Right ventricle myocardium inferior (tissue), 1 donor: ENCODE measurements at places on chromosomes 6 and 20.

GRCh38 chr20:14882157-14882556 is 544.7 kb upstream of the FLRT3 start:
- DNase-seq: no peak

DNA sequence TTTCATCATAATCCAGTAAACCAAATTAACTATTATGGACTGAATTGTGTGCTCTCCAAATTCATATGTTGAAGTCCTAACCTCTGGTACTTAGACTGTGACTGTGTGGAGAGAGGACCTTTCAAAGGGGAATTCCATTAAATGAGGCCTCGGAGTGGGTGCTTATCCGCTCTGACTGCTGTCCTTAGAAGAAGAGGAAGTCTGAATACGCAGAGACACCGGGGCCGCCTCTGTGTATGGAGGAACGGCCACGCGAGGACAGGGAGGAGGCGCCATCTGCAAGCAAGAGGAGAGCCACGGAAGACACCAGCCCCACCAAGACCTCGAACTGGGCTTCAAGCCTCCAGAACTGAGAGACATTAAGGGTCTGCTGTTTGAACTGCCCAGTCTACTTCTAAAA is 35.6 kb upstream of the RPS6KA2 start:
- peak; percentile 83 for DNase-seq

- DNase-seq: no peak
Observed at GRCh38 chr6:139457476-139457875, 83.0 kb upstream of the CITED2 start.

DNA sequence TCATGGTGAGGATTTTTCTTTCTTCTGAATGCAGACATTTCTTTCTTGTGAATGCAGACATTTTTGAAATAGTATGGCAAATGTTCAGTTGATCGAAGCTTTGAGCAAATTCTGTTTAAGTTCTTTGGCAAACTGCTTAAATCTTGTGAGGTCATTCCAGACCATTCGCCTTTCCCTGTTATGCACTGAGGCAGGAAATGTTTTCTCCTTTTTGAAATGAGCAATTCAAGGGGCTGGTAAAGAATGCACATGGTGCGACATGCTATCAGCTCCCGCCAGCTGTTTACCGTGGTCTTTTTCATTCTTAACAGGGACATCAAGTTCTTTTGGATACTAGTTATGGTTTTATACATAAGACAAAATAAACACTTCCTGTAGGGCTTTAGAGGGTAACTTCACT is 112.0 kb upstream of the CCN2 start:
- no peak for DNase-seq

DNA sequence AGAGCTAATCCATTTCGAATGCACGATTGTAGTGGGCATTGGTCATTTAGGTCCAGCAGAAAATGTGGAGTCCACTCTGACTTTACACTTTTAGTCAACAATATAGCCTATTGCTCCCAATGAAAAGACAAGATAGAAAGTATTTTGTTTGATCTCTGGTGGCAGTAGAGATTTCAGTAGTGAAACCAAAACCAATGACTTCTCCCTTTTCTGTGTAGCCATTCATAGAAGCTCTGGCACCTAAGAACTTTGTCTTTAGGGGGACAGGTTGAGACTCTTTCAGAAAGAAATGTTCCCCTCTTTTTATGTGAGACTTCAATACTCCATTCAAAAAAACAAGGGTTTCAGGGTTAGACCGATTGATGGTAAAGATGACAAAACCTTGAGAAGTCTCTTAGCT is 510.8 kb upstream of the POU3F2 start:
- DNase-seq: no peak

DNA sequence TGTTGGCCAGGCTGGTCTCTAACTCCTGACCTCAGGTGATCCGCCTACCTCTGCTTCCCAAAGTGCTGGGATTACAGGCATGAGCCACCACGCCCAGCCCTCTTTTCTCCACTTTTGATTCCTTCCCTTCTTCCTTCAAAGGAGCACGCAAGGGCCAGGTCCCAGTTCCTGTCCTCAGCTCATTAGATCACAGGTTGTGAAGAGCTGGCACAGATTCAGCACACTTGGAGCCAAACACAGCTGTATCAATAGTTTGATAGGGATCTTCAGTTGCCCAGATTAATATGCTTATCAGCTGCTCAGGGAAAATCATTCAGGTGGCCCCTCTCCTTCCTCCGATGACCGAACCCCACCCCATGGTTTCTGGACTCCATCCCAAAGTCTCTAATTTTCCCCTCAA is 14.4 kb upstream of the SLC22A23 start:
- no peak for DNase-seq

GRCh38 chr6:142966294-142966693 is 21.3 kb upstream of the HIVEP2 start:
- no peak for DNase-seq

- DNase-seq: no peak
Observed at GRCh38 chr20:58243653-58244410, 15.4 kb upstream of the ANKRD60 start.

- DNase-seq: no peak
Observed at GRCh38 chr6:143765422-143766184, 77.5 kb upstream of the LTV1 start.

GRCh38 chr6:15575357-15576033 is 87.3 kb downstream of the DTNBP1 start:
- no peak for DNase-seq

DNA sequence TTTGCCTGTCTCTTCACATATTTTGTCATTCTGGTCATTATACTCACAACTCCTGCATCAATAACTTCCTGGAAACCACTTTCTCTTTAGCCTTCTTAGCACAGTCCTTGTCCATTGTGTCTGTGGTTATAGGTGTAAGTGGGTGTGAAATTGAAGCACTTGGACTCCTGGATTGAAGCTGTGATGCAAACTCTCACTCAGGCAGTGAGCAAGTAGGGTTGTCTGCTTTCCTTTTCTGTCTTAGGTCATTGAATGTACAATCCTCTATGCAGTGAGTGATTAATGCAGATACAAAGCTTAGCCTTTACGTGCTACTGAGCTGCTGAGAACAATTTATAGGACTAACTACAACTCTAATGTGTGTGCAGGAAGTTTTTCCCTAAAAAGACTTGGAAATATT is 54.8 kb downstream of the ADGRB3 start:
- no peak for DNase-seq

DNA sequence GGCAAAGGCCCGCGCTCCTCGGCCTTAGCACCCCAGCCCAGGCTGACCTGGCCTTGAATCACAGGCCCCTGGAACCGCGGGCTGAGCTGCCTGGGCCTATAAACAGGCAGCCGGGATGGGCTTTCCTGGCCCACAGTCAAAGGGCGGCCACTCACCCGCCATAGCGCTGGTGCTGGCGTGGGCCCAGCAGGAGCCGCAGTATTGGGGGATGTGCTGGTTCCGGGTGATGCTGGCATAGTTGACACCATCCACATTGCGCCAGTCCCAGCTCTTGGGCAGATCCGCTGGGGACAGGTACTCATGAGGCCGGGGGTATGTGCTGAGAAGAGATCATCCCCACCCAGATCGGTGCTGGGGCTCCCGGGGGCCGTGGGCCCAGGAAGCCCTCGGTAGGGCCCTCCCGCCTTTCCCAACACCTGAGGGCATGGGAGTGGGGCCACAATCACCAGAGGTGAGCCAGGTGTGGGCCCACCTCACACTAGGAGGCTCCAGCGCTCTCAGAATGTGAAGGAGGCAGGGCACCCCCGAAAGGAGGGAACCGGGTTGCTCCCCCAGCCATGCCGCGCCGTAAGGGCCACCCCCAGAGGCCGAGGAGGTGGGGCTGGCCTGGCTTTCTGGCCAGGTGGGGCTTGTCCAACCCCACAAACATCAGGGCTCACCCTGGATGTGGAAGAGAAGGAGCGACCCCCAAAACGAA is 739 bp downstream of the CTSZ start:
- DNase-seq: no peak

DNA sequence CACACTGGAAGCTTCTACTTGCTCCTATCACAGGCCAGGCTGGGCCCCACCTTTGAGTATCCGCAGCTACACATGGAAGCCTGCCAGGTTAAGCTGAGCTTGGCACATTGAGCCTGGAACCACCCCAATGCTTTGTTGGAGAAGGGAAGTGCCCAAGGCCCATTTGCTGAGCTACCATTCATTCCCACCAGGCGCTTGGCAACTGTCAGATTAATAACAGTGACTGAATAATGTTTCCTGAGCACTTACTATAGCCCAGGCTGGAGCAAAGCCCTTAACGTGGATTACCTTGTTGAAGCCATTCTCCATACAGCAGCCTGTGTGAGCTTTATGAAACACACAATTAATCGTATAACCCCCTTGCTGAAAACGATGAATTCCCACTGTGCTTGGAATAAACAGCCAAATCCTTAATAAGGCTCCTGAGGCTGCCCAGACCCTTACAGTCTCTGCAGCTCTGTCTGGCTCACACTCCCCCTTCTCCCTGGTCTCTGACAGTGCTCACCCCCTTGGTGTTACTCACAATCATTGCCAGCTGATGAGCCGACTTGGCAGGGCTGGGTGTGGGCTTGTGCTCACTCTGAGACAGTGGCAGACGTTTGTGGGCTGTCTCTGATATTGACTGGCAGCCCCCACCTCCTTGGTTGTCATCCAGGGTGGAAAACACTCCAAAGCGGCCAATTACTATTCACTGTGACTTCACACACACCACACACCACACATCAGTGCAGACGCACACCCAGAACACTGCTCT is 357.1 kb downstream of the MAFB start:
- DNase-seq: peak; percentile 69

GRCh38 chr6:3353939-3354338 is 95.2 kb downstream of the PSMG4 start:
- DNase-seq: no peak

- DNase-seq: no peak
Observed at GRCh38 chr20:37414224-37415035, 68.5 kb downstream of the SRC start.

DNA sequence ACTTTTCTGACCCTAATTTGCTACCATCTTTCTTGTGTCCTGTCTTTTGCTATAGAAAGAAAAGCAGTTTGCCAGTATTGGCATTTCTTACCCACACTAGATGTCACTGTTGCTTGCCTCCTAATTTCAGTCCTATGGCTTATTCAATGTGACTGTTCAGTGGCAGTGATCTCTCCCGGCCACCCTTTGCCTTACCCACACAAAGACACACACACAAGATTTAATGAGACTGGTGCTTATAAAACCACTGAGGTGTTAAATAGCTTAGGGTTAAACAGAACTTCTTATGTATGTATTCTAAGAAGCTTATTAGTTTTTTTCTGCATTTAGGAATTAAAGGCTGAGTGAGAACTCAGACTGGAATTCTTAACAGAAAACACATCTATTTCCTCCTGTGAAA is 233.6 kb upstream of the ASCC3 start:
- DNase-seq: no peak
